ENCODE measurements at places on chromosomes 11 and 22. TPM values are rescaled to one million over a fixed set of nuclear protein-coding genes. Genes with fewer than 3 reads are reported as not detected.
A peak's percentile ranks its signal among the peaks of the same experiment; 100 is the strongest.

DNA sequence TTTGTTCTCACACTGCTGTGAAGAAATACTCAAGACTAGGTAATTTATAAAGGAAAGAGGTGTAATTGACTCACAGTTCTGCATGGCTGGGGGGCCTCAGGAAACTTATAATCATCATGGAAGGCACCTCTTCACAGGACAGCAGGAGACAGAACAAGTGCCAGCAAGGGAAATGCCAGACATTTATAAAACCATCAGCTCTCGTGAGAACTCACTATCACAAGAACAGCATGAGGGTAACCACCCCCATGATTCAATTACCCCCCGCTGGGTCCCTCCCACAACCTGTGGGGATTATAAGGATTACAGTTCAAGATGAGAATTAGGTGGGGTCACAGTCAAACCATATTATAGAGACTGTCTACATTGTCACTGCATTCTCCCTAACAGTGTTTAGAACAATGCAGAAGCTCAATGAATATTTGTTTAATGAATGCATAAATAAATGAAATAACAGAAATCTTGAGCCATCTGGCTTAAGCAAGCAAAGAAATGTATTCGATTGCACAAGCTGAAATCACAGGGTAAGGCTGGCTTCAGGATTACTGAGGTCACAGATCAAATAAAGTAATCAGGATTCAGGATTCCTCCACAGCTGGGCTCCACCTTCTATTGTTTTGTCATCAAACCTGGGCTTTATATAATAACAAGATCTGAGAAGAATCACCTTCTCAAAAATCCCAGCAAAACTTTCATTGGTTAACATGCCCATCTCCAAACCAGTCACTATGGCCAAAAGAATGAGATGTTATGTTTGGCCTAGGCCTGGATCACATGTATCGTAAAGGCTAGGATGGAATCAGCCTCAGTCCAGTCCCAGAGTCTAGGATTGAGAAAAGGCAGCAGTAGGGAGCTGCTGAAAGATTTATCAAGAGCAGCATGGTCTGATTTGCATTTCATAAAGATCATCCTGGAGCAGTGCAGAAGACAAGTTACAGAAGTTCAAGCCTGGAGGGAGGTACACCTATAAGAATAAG is 137.8 kb upstream of the UBASH3B start:
- DNase-seq = peak; percentile 91

DNA sequence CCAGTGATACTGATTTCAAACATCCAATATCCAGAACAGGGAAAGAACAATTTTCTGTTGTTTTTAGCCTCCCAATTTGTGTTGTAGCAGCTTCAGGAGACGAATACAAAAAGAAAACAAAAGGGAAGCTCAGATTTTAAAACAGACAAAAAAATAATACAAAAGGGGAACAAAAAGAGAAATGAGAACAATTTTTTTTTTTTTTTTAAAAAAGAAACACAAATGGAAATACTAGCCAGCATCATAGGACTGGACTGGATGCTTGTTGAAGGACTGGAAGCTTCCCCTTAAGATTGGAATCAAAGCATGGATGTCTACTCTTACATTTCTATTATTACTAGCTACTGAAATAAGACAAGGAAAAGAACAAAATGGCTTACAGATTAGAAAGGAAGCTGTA is 46.5 kb upstream of the SORL1 start:
- no peak for DNase-seq

Gene CATSPER1
- not detected for total RNA-seq

- DNase-seq = no peak
Observed at GRCh38 chr11:64747961-64748665, 4.2 kb upstream of the RASGRP2 start.

DNA sequence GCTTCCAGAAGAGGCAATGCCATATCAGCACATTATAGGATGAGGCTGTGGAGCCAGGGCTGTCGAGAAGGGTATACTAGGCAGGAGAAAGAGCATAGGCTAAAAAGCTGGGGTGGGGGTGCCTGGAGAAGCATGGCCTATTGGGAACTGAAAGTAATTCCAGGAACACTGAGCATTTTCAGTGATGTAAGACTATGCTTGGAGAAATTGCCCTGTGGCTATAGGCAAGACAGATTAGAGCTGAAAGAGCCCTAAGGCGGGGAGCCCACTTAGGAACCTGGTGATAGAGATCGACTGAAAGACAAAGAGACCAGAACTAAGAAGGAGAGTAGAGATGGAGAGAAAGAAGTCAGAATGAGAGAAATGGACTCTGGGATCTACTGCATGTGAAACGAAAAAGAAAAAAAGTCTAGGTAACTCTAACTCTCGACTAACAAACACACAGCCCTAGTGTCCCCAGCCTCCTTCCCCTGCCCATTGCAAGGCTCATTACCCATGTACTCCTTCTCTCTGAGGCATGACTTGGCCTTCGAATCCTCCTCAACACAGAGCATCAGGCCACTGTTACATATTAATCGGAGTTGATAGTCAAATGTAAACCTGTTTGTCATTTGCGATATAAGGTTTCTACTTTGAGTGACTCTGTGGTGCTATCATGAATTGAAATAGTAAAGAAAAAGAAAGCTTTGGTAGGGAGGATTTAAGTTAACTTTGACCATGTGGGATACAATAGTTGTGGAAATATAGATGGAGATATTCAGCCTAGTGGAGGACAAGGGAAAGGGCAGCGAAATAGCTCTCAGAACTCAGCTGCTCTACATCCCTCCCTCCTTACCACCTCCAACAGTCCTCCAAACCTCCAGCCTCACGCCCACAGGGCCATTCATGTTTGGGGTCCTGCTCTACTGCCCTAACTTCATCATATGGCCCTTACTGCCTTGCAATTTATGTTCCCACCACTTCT is 52.3 kb upstream of the BMAL1 start:
- no peak for DNase-seq

All from A673 (cell line).